ENCODE measurements at places on chromosomes 1 and 21.

DNA sequence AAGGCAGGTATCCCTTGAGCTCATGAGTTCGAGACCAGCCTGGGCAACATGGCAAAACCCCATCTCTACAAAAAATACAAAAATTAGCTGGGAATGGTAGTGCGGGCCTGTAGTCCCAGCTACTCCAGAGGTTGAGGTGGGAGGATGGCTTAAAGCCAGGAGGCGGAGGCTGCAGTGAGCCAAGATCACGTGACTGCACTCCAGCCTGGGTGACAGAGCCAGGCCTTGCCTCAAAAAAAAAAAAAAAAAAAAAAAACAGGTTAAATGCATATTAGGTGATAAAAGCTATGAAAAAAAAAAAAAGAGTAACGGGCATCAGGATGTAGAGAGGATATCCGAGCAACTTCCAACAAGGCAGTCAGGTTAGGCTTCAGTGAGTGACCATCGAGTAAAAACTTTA lies 2.8 kb upstream of the SRRM1 start:
- DNase-seq = no peak

GRCh38 chr1:205348554-205349487 lies 7.9 kb downstream of the KLHDC8A start:
- DNase-seq = no peak

DNA sequence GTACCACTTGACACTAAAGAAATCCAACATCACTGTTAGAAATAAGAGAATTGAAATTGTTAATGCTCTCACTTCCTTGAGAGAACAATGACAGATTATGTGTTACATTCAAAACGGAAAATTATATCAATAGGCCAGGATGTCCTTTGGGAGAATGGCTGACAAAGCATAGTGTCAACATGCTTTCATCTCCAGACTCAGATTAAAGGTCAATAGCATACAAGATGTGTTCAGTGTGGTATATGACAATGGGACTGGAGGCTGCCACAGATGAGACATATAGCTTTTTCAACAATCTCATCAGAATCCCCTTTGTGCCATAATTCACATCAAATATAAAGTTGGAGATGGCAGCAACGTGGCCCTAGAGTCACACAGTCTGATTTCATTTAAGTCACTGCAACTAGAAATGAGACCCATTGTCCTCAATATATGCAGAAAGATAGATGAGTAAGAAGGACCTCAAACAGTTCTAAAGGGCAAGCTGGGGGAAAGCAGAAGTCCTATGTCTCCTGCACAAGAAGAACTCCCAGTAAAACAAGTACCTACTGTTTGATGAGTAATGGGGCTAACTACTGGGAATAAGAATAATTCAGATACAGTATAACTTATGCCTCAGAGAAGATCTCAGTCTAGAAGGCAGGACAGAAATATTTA lies 327.9 kb downstream of the TTLL7 start:
- no peak for DNase-seq

DNA sequence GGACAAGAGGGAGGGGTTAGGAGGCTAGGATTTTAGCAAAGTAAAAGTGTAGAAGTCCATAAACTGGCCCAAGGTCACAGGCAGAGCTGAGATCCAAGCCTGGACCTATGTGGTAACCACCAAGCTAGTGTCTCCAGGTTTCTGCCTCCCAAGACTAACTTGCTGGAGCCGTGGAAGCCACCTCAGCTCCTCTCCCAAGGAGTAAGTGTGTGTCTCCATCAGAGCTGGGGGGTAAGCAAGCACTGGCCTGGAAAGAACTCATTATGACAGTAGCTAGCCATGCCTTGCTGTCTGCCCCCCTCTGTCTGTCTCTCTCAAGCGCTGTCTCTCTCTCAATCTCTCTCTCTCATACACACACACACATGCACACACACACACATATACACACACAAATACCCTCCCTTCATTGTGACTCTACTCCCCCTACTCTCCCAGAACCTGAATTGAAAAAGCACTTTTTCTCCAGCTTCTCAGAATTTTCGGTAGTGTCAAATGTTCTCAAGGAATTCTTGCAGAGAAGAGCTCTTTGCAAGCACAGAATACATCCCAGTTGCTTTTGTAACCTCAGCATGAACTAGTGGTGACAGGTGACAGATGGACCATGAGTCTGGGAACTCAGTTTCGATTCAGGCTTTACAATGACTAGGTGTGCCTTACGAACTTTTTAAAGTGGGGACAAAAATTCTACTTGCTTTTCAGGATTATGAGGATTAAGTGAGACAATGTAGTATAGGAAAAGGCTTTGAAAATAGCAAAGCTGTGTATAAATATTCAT lies 238.0 kb upstream of the FGGY start:
- no peak for DNase-seq

DNA sequence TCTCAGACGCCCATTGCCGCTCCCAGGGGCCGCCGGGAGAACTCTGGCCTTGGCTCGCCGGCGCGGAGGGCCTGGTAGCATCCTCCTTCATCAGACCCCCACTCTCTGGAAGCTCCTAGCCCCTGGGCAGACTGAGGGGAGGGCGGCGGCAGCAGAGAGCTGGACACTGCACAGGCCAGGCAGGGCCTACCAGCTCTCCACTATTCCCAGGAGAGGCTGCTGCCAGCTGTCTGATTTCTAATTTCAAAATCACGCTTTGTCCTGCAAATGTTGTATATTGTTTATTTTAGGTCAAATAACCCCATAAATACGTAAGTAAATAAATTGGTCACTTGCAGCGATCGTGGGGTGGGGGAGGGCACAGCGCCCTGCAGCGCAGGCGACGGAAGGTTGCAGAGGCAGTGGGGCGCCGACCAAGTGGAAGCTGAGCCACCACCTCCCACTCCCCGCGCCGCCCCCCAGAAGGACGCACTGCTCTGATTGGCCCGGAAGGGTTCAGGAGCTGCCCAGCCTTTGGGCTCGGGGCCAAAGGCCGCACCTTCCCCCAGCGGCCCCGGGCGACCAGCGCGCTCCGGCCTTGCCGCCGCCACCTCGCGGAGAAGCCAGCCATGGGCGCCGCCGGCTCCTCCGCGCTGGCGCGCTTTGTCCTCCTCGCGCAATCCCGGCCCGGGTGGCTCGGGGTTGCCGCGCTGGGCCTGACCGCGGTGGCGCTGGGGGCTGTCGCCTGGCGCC lies at the start of gene MTARC1:
Gene MTARC1, plus strand, starts transcription at position 577 of the 732 bp plus-strand sequence. Its CDS starts 32 bp downstream, at position 609.
- DNase-seq = peak; percentile 66

DNA sequence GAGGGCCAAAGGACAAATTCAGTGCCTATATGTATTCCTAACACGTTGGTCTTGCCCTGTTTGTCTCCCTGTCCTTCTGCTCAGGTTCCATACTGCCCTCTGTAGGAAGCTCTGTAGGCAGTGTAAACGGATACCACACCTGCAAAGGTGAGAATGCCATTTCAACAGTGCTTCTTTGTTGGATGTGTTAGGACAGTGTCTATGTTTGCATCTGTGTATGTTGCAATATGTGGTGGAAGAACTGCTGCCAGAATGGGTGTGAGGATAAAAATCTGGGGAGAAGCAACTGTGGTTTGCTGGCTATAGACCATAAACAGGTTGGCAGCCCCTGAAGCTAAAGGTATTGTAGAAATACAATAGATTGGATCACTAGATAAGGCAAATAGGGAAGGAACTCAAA lies 113.1 kb upstream of the BMP8A start:
- no peak for DNase-seq

DNA sequence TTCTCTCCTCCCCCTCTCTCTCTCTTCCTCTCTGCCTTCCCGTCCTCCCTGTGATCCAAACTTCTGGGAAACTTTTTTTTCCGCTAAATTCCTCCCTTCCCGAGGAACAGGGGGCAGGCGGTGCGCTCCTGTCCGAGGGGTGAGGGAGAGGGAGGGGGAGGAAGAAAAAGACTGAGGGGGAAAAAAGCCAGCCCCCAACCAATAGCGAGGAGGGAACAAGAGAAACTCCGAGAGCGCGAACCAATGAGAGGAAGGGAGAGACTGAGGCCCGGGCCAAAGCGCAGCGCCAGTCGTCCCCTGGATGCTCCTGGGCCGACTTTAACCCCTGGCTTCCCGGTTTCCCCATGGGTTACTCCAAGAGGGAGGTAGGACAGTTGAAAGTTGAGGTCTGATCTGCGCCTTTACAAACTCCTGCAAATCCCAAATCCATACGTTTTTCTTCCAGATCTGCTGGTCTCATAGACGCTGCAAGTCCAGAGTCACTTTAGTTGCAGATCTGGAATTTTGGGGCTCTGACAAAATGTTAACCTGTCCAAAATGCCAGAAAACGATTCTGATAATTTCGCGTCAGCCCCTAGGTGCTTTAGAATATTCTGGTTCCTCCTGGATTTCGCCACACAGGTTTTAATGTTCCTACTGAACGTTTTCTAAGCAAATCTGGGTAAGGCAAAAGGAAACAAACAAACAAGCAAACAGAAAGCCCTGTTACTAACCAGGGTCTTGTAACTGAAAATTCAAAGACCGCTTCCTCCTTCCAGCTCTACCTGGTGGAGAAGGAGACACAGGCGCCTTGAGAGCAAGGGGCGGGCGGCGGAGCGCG lies at the start of gene TBX15:
Gene TBX15, minus strand, starts transcription at position 158 of the 820 bp plus-strand sequence. CDS start 548 bp downstream, outside the sequence.
- DNase-seq = no peak

- DNase-seq = no peak
Observed at GRCh38 chr21:30271156-30271555, 11.6 kb downstream of the KRTAP24-1 start.

DNA sequence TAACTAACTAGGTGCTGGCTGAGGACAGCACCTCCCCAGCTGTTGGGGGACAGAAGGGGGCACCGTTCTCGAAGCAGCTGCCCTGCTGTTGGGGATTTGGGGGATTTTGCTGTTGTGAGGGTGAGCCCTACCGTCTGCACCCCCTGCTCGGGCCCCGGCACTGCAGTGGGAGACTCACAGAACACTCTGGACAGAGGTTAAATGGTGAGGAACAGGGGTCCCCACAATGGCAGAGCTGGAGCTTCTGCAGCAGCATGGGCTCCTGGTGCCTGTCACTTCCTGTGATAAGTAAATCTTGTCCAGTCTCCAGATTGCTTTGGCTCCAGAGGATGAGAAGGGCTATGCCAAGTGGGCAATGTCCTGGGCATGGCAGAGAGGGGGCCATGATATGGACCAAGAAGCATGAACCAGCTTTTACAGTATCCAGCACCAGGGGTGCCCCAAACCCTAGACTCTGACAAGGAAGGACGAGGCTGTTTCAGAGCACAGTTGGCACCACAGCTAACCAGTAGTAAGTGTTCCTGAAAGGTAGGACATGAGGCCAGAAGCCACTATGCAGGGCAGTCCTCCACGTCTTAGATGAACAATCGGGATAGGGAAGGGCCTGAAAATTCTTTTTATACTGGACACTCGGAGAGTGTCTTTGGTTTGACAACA lies 365.1 kb upstream of the VAMP3 start:
- DNase-seq = no peak

- peak; percentile 79 for DNase-seq
Observed at GRCh38 chr1:83882906-83883305, 116.0 kb downstream of the TTLL7 start.

- no peak for DNase-seq
Observed at GRCh38 chr1:202282596-202283283, 59.0 kb downstream of the UBE2T start.

DNA sequence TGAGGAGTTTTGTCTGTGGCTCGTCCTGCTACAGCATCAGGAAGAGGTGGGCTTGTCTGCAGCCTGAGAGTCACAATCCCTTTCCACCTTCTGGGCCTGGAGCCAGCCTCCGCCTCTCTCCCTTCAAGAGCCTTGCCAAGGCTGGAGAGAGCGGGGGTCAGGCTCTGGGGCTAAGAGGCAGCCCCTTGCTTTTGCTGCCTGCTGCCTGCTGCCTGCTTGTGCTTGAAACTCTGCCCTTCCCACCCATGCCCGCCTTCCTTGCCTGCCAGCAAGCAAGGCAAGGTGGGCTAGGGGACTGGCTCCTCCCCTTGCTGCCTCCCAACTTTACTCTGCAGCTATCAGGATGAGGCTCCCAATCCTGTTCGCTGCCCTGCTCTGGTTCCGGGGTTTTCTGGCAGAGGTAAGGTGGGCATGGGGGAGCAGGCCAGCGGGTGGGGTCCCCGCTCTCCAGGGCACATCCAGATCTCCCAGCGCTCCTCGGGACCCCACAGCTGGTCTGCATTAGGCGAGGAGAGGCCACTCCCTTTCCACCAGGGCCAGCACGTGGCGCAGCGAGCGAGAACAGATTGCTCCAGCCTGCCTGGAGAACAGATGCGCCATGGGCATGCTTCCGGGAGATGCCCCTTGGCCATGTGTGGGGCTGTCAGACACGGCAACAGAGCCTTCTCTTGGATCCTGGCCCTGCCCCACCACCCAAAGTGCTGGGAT lies 7.5 kb upstream of the PTPN7 start:
- peak; percentile 61 for DNase-seq

GRCh38 chr21:14740692-14741091 lies 194.6 kb upstream of the SAMSN1 start:
- DNase-seq = no peak

DNA sequence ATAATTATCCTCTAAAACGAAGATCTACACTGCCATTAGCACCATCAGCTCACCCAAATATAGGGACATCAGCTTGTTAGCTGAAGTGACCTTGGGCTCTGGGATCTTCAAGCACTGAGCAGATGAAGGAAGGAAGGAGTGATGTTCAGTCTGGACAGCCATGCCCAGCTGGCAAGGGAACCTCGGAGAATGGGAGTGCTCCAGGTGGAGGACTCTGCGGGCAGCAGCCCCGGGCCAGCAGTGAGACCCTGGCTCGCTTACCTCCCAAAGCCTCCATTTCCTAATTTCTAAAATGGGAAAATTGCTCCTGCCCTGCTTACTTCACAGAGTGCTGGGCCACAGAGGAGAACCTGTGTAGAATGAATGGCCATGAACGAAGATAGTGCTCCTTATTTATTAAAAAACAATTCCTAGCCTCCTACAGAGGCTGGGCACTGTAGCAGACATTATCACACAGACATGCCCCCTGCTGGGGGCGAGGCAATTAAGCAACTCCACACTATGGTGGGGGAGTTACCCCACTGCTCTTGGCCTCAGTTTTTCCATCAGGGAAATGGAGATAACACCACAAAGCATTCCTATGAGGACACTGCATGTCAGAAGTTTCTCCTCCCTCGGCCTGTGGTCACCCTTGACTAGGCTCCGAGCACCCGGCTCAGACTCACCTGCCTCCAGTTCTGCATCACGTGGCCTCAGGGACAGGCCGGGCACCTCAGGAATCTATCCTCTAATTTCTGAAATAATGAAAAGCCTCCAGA lies 117.6 kb downstream of the KCNN3 start:
- no peak for DNase-seq

- no peak for DNase-seq
Observed at GRCh38 chr1:76238094-76238628, 163.6 kb downstream of the ST6GALNAC3 start.

- DNase-seq = no peak
Observed at GRCh38 chr1:175192111-175192629, 406 bp downstream of the KIAA0040 start.

DNA sequence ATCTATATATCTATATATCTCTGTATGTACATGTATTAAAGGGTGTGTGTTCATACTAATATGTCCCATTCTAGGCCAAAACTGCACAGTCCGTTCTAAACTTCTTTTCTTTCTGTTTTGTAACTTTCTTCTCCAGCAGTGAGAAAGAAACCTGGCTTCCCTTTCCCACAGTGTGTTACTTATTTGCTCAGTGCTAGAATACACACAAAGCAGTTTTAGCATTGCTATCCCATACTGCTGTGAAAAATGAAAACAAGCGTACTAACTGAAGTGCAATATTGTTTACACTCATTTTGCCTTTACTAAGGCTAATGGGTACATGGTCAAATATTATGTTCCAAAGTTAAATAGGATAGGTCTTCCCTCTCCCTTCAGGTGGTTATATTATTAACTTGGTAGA lies 163.9 kb downstream of the LEPR start:
- DNase-seq = no peak
